ENCODE measurements at places on chromosomes 13 and 19.
A peak's percentile ranks its signal among the peaks of the same experiment; 100 is the strongest.

GRCh38 chr13:91017669-91018053, 329.8 kb upstream of the MIR17HG start:
- no peak for DNase-seq

DNA sequence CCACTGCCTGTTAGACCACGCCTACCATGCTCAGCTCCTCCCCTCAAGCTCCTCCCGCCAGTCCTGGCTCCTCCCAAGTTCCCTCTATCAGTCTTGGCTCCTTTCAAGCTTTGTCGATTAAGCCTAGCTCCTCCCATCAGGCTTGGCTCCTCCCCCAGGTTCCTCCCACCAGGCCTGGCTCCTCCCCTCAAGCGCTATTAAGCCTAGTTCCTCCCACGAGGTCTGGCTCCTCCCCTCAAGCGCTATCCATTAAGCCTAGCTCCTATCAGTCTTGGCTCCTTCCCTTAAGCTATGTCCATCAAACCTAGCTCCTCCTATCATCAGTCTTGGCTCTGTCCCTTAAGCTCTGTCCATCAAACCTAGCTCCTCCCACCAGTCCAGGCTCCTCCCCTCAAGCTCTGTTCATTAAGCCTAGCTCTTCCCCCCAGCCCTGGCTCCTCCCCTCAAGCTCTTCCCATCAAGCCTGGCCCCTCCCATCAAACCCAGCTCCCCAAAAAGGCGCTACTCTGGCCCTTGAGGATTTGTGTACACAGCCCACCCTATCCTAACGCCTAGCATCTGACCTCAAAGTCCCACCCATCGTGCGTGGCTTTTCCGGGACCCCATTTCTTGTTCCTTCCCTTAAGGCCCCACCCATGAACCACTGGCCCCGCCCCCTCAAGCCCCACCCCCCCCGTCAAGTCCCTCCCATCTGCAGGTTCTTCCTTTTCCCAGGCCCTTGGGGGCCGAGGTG, 10.0 kb downstream of the CAMSAP3 start:
- DNase-seq: peak; percentile 8

DNA sequence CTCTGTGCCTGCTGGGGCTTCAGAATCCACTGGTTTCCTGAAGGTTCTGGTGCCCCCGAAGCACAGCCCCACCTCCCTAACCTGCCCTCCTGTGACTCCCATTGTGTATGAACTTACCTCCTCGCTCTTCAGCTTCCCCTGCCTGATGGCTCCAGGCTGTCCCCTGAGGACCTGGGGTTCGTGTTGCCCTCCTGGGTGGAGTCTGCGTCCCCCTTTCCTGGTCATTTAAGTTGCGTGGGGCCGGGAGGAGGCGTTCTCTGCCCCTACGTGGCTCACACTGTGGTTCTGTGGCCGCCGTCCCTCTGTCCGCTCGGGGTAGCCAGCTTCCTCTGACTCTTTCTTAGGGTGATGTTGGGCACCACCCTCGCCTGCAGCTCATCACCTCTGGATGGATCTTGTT, 13.9 kb downstream of the TFDP1 start:
- no peak for DNase-seq

DNA sequence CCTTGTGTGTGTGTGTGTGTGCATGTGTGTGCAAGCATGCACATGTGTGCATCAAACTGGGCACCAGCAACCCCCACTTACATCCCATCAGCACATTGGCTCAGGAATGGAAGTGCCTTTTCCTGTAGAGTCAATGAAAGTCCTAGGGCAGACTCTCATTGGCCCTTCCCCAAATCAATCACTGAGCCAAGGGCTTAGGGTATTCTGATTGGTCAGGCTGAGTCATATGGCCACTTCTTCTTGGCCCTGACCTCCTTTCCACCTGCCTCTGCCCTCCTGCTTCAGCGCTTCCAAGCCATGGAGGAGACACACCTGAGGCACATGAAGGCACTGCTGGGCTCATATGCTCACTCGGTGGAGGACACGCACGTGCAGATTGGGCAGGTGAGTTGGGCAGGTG, 20.9 kb downstream of the FCHO1 start:
- DNase-seq: no peak

Measured in SHP77 treated with DMSO at 0.1 percent for 48 hours (cell line).